ENCODE measurements at places on chromosomes 3 and 15. TPM values are rescaled to one million over a fixed set of nuclear protein-coding genes. Genes with fewer than 3 reads are reported as not detected.

Gene KAT2B
- total RNA-seq = 5.6 TPM

DNA sequence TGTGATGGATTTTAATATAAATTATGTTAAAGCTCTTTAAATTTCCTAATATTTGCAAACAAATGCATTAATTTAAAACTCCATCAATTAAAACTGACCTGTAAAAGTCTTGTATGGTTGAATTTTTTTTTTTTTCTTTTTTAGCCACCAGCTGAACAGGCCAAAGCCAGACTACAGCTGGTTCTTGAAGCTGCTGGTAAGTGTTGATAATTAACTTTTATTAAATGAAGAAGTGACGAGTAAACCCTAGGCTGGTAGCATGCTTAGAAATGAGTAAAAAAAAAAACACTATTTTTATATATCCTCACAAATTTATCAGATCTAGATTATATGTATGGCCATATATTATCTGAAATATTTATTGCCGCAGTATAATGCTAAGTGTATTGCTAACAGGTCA, 216.3 kb upstream of the MLF1 start:
- no peak for DNase-seq

Gene TRA2B
- total RNA-seq = 271 TPM

Gene PLSCR2
- total RNA-seq = not detected

- peak; percentile 80 for DNase-seq
Observed at GRCh38 chr15:58521293-58521991, 89.7 kb downstream of the LIPC start.

Data from MG63 (cell line).